Hepatocyte (in vitro differentiated cells): ENCODE measurements at places on chromosomes 7 and 10.

DNA sequence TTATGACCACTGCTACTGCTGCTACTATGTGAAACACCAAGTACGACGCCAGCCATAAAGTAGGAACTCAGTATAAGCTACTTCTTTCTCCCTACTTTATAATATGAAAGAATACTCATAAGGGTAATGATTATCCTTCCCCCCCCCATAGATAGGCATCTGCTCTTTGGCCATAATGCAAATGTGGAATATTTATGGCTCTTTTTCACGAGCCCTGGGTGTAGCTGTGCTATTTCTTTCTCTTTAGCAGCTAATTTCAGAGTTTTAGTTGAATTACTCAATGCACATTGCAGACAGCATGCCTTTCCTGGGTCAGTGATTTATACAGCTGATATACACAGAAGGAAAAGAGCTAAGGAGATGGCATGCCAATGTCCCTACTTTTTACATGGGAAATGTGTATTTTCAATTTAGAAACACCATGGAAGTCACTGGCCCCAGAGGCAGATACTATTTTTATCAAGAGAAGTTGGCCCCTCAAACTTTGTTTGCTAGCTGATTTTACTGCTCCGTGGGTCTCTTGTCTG is 234.1 kb upstream of the KIAA1217 start:
- no peak overlapping the region for H3K4me3 ChIP-seq
- H3K4me1 ChIP-seq = peaks cover 4% of the 10 kb centered on the region
- H3K27ac ChIP-seq = peak overlapping the region; percentile 92
- peaks cover 2% of the 10 kb centered on the region for H3K27me3 ChIP-seq
- H3K36me3 ChIP-seq = no peaks in the 10 kb centered on the region

GRCh38 chr10:78193189-78193588 is 159.5 kb downstream of the RPS24 start:
- H3K4me1 ChIP-seq = peaks cover 27% of the 10 kb centered on the region
- no peak overlapping the region for H3K27ac ChIP-seq
- no peak for DNase-seq
- H3K4me3 ChIP-seq = no peak overlapping the region

GRCh38 chr7:140673774-140674155 is 1.0 kb downstream of the ADCK2 start:
- no peaks in the 10 kb centered on the region for H3K27me3 ChIP-seq
- no peaks in the 10 kb centered on the region for H3K36me3 ChIP-seq
- H3K4me3 ChIP-seq = peak overlapping the region; percentile 91
- H3K27ac ChIP-seq = peak overlapping the region; percentile 80

DNA sequence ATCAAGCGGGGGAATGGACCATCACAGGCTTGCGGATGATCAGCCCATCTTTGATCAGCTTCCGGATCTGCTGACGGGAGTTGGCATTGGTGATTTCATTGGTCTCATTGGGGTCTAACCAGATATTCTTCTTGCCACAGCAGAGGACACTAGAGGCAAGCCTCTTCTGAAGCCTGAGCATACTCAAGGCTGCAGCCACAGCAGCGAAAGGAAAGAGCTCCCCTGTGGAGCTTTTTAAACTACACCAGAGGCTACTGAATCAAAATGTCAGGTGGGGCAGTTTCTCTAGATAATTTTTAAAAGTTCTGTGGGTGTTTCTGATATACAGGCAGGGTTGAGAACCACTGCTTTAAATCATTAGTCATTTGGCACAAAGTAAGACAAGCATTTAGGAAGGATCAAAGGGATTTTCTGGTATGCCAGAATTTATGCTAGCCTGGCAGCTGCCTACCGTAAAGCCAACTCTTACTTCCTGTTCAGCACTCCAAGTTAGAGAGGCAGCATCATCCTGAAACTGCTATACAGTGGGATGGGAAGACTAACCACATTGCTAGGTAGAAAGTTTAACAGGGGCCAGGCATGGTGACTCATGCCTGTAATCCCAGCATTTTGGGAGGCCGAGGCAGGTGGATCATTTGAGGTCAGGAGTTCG is 7.0 kb downstream of the NAPEPLD start:
- H3K27ac ChIP-seq = no peak overlapping the region
- no peak overlapping the region for H3K4me3 ChIP-seq
- peaks cover 5% of the 10 kb centered on the region for H3K4me1 ChIP-seq
- no peaks in the 10 kb centered on the region for H3K27me3 ChIP-seq
- no peaks in the 10 kb centered on the region for H3K36me3 ChIP-seq

DNA sequence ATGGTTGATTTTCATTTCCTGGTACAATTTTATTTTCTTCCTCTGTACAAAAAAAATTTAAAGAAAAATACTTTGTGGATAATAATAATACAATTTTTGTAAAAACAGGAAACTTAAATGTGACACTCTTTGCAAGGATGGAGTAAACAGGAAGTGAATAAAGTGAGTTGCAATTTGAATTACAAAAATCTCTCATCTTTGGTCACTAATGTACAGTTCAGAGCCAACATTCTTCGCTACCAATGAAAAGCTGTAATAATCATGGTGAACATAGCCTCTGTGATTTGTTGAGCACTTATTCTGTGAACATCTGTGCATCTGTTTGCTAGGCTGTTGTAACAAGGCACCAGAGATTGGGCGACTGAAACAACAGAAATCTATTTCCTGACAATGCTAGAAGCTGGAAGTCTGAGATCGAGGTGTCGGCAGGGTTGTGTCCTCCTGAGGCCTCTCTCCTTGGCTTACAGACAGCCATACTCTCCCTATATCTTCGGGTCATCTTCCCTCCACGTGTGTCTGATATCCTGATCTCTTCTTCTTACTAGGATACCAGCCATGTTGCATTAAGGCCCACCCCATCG is 295.3 kb upstream of the KLF6 start:
- no peak overlapping the region for H3K27ac ChIP-seq
- H3K4me3 ChIP-seq = no peak overlapping the region
- H3K36me3 ChIP-seq = no peaks in the 10 kb centered on the region

GRCh38 chr10:75971402-75972211 is 540.2 kb downstream of the LRMDA start:
- DNase-seq = peak; percentile 17
- no peaks in the 10 kb centered on the region for H3K36me3 ChIP-seq
- H3K27me3 ChIP-seq = no peaks in the 10 kb centered on the region
- H3K4me3 ChIP-seq = no peak overlapping the region

DNA sequence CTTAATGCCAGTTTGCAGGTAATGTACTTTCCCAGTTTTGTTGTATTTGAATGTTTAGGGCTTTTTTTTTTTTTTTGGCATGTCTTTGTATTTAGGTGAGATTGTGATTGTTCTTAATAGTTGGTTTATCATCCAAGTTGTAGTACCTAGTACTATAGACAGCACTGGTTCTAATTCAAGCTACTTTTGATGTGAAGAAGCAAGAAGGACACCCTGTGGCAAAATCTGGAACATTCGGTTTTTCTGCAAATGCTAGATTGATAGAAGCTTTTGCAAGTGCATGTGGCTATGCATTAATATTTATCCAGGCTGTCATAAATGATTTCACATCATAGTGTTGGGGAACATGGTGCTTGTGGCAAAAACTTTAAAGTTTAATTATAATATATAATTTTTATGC is 248.9 kb downstream of the FOXP2 start:
- no peak overlapping the region for H3K27ac ChIP-seq
- no peaks in the 10 kb centered on the region for H3K4me1 ChIP-seq
- H3K27me3 ChIP-seq = no peaks in the 10 kb centered on the region
- DNase-seq = peak; percentile 31
- no peak overlapping the region for H3K4me3 ChIP-seq

DNA sequence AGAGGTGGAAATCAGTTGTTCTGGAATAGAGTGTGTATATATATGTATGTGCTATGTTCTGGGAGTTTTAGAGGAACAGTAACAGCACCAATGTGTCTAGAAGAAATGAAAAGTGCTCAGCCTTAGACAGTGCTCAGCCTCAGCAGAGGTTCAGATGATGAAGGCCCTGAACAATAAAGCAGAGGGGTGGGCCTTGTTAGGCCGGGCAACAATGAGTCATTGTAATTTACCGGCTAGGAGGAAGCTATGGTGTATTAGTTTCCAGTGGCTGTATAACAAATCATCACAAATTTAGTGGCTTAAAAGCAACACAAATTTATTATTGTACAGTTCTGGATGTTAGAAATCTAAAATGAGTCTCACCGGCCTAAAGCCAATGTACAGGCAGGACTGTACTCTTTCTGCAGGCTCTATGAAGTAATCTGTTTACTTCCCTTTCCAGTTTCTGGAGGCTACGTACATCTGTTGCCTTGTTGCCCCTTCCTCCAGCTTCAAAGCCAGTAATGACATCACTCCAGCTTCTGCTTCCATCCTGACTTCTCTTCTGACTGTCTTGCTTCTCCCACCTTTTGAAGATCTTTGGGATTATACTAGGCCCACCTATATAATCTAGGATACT is 84.6 kb downstream of the CH25H start:
- H3K27me3 ChIP-seq = no peaks in the 10 kb centered on the region
- no peak for DNase-seq
- no peaks in the 10 kb centered on the region for H3K4me1 ChIP-seq

DNA sequence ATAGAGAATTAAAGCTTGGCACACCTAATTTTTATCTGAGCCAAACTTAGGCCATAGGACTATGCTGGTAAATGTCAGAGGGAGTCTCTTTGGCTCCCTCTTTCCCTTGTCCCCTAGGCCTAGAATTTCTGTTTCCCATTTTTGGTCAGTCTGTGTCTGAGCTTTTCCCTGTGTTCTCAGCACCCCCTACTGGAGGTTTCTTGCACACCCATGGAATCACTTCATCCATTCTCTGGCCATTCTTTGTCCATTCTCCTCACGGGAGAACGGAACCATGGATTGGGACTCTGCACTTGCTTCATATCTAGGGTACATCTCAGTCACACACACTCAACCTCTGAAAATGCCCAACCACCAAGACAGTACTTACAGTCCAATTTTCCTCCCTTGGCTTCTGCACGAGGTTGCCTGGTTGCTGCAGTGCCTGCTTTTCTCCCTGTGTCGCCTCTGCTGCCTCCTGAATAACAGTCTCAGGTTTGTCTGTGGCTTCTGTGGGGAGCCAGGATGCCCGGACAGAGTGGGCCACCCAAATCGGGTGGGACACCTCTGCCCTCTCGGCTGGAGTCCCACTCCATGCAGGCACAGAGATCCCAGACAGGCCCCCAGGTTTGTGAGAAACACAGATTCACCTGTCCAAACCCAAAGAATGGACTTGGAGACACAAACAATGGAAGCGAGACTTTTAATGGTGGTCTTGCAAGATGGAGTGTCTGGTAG is 35.1 kb upstream of the DNAH11 start:
- no peaks in the 10 kb centered on the region for H3K36me3 ChIP-seq
- no peak overlapping the region for H3K4me3 ChIP-seq
- no peak overlapping the region for H3K27ac ChIP-seq
- peak; percentile 40 for DNase-seq
- no peaks in the 10 kb centered on the region for H3K4me1 ChIP-seq

DNA sequence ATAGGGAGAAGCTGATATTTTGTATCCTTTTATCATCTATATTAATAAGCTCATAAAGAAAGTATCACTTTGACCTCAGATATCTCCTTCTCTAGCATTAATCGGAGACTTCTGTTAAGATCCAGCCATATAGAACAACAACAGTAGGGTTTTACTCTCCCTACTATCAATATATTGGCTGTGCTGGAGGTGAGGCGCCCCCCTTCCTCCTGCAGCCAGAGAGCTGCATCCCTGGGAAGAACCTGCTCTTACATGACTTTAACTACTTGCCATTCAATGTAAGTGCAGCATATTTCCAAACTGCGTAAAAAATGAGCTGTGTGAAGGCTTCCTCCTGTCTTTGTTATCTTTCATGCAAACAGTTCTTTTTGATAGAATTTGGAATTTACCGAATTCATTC is 247.8 kb downstream of the SDK1 start:
- H3K27me3 ChIP-seq = no peaks in the 10 kb centered on the region
- H3K4me3 ChIP-seq = no peak overlapping the region
- no peaks in the 10 kb centered on the region for H3K36me3 ChIP-seq
- no peak overlapping the region for H3K27ac ChIP-seq

- H3K4me3 ChIP-seq = no peak overlapping the region
- DNase-seq = no peak
- no peaks in the 10 kb centered on the region for H3K36me3 ChIP-seq
- no peaks in the 10 kb centered on the region for H3K4me1 ChIP-seq
- no peak overlapping the region for H3K27ac ChIP-seq
- no peaks in the 10 kb centered on the region for H3K27me3 ChIP-seq
Observed at GRCh38 chr10:84590327-84591193, 262.2 kb downstream of the CCSER2 start.

GRCh38 chr7:80830010-80830409 is 88.8 kb downstream of the SEMA3C start:
- no peak overlapping the region for H3K4me3 ChIP-seq
- peak overlapping the region; percentile 63 for H3K27ac ChIP-seq
- peaks cover 3% of the 10 kb centered on the region for H3K36me3 ChIP-seq

DNA sequence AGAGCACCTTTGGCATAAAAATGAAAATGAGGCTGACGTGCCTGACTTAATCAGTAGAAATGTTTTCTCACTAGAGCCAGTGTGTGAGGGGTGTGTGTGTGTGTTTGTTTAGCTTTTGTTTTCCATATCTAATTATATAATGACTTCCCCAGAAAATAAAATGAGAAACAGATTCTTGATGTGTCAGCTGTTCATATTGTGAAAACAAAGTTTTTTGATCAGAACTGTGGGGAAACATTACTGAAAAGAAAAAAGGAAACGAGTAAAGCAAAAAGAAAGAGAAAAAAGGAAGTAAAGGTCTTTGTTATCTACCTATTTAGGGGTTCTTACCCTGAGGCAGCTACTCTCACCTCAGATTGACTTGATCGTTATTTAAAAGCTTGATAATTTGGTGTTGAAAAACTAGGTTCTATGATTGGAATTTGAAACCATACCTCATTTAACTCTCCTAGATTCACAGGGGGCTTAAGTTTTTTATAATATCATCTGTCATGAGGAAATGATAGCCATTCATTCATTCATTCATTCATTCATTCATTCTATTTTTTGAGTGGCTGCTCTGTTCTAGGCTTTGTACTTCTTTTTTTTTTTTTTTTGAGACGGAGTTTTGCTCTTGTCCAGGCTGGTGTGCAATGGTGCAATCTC is 58.0 kb downstream of the CREM start:
- H3K36me3 ChIP-seq = no peaks in the 10 kb centered on the region
- DNase-seq = no peak
- H3K4me1 ChIP-seq = no peaks in the 10 kb centered on the region
- H3K4me3 ChIP-seq = no peak overlapping the region

- no peak for DNase-seq
- H3K4me1 ChIP-seq = no peaks in the 10 kb centered on the region
- H3K36me3 ChIP-seq = no peaks in the 10 kb centered on the region
- H3K4me3 ChIP-seq = no peak overlapping the region
- H3K27ac ChIP-seq = no peak overlapping the region
Observed at GRCh38 chr10:3844491-3845025, 59.5 kb upstream of the KLF6 start.

GRCh38 chr10:129038522-129038921 is 428.5 kb upstream of the MGMT start:
- H3K36me3 ChIP-seq = no peaks in the 10 kb centered on the region
- DNase-seq = no peak
- H3K4me1 ChIP-seq = no peaks in the 10 kb centered on the region
